Hippocampal formation (tissue), 2 donors: ENCODE measurements at places on chromosomes 16 and 17.

GRCh38 chr17:47286198-47286914 is 32.7 kb downstream of the ITGB3 start:
- DNase-seq = no peak

GRCh38 chr16:64718486-64718885 is 403.4 kb downstream of the CDH11 start:
- DNase-seq = no peak

- DNase-seq = no peak
Observed at GRCh38 chr17:68277807-68278206, 13.1 kb downstream of the SLC16A6 start.

DNA sequence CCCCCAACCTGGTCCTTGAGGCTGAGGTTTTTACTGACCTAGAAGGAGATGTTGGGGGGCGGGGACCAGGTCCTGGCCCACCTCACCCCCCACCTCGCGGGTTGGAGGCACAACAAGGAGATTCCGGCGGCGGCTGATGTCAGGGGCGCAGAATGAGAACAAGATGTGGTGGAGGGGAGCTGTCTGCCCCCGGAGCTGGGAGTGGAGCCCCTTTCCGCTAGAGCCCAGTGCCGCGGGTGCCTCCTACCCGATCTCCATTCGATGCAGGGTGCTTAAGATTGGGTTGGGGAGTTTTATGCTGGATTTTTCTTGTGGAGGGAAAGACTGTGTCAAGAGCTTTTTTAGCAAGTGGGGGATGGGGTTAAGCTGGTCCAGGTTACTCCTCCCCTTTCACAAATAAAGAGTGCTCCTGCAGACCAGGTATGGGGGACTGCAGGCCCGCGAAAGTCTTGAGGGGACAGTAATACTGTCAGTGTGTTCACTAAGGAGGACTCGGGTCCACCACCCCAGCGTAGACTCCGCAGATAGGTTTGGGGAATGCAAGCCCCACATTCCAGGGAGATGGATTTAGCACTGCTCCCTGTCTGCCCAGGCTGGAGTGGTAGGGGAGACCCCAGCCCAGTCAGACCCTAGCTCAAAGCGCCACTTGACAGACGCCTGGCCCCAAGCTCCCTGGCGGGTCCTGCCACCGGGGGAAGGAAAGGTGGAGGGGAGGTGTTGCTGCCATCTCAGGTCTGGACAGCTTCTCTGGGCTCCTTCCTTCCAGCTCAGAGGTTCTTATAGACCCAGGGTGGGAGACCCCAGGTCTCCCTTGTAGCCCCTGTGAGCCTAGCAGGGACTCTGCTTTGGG is 2.0 kb downstream of the CACNA1G start:
- DNase-seq = no peak

DNA sequence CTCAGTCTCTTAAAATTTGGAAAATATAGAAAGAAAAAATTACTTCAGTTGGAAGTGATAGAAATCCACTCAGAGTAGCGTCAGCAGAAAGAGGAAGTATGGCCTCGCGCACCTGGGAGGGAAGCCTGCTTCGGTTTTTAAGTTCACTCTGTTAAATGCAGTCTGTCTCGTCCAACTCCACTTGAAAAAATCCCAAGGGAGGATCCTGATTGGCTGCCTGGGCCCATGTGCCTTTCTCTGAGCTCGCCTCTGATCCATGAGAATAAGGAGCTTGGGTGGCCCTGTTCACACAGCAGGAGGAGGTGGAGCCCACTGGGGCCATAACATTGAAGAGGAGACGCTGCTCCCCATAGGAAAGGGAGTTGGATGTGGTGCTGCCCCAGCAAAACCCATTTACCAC is 40.7 kb downstream of the DNAJA2 start:
- DNase-seq = no peak

DNA sequence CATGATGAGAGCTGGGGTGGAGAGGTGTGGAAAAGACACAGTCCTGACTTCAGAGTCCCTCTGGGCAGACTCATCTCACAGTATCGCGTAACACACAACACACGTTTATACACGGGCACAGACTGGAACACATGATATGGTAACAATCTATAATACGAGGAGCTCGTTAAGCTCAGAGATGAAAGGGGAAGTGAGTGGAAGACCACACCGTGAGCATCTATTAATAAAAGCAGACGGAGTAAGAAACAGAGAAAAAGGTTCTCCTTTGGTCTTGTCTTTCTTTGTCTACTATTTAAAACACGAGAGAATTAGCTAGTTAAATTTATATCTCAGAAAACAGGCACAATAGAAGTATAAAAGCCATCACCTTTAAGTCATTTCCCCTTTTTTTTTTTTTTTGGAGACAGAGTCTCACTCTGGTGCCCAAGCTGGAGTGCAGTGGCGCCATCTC is 13.5 kb downstream of the ANKRD11 start:
- no peak for DNase-seq

DNA sequence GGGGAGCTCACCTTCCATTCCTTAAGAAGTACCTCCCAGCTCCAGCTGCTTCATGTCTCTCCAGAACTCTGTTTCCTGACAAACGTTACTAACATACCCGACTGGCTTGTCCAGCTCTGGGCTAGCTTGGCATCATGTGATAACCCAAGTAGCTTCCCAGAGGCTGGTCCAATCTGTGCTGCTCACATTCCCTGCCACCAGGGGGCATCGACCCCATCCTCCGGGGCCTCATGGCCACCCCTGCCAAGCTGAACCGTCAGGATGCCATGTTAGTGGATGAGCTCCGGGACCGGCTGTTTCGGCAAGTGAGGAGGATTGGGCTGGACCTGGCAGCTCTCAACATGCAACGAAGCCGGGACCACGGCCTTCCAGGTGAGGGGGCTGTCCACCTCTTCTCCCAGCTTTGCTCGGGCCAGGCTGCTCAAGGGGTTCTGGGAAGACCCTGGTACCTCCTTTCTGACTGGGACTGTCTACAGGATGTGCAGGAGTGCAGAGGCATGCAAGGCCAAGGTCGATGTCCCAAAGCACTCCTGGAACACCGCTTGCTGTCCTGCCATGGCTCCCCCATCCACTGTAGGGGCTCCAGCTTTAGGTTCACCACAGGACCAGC is 7.6 kb downstream of the EPX start:
- DNase-seq = no peak

DNA sequence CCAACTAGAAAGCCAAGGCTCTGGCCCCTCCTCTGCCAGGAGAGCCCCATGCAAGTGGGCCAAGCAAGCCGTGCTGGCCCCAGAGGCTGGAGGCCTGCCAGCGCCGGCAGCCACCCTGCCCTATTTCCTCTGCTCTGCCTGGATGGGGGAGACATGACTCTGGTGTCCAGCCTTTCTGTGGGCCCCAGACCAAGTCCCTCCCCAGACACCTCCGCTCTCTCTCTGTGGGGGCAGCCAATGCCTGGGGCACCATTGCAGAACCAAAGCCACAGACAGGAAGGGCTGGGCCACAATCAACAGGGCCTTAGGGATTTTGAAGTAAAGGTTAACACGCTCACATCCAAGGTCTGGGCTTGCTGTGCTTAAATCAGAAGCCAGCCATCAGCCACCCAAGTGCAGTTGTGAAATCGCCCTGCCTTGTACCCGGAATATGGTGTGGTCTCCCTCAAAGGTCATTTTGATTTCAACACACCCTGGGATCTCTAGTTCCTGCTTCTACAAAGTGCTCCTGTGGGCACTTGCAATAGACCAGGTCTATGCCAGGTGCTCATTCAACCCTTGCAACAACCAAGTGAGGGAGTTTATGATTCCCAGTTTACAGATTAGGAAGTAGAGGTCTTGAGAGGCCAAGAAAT is 63.5 kb upstream of the TEX2 start:
- DNase-seq = no peak

DNA sequence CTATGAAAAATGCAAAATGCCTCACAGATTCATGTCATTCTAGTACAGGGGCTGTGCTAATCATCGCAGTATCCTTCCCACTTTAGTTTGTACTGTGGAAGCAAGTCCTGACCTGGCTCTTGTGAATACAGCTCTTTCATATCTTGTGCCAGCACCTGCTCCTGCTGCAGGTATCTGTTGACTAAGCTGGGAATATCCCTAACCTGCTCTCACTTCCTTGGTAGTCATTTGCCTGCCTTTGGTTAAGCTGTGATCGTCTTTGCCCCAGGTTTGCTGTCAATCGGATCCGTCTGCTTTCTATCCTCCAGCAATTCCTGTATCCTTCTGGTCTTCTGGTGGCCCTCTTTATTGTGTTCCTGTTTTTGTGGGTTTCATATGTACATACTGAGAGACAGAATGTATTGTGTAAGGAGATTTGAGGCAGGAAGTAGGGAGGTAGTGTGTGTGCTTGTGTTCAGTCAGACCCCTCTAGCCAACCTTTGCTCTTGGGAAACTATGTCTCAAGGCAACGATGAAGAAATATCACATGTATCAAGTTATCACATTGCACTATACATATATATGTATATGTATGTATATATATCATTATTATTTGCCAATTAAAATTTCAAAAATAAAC is 7.7 kb upstream of the GINS3 start:
- no peak for DNase-seq

GRCh38 chr17:43384476-43384862 is 14.3 kb upstream of the ARL4D start:
- DNase-seq = no peak

GRCh38 chr17:31564291-31564690 is 172.8 kb downstream of the RAB11FIP4 start:
- DNase-seq = no peak
